Natural killer cell treated with Interleukin-12 subunit alpha and Interleukin-12 subunit beta and Interleukin-15 and Interleukin-18, amount 100 ng/mL, for 72 hours (primary cell): ENCODE measurements at places on chromosomes 3 and 15. TPM values are rescaled to one million over a fixed set of nuclear protein-coding genes. Genes with fewer than 3 reads are reported as not detected.

- no peak overlapping the region for H3K4me3 ChIP-seq
- no peak for DNase-seq
Observed at GRCh38 chr3:14453876-14454638, 51.7 kb downstream of the SLC6A6 start.

- no peak overlapping the region for H3K27ac ChIP-seq
- peak overlapping the region; percentile 83 for H3K4me3 ChIP-seq
- H3K4me1 ChIP-seq = peaks cover 13% of the 10 kb centered on the region
- H3K27me3 ChIP-seq = no peaks in the 10 kb centered on the region
Observed at GRCh38 chr3:183824761-183825455, 469 bp downstream of the MAP6D1 start.

DNA sequence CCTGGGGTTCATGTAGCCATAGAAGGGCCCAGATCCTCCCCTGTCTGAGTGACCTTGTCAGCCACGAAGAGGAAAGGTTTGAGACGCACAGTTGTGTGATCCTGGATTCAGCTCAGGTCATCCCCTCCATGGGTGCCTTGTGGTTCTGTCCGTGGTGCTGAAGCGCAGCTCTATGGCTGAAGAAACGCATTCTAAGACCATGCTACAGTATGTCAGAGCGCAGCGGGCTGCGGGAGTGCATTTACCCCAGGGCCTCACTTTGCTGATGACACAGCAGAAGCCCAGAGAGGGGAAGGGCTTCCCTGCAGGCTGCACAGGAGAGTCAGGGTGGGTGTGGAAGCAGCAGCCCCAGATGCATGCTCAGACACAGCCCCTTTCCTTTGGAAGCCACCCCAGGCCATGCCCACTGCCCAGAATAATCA, 68.8 kb upstream of the IQSEC1 start:
- no peak overlapping the region for H3K4me3 ChIP-seq
- no peak for DNase-seq
- H3K4me1 ChIP-seq = peaks cover 2% of the 10 kb centered on the region

DNA sequence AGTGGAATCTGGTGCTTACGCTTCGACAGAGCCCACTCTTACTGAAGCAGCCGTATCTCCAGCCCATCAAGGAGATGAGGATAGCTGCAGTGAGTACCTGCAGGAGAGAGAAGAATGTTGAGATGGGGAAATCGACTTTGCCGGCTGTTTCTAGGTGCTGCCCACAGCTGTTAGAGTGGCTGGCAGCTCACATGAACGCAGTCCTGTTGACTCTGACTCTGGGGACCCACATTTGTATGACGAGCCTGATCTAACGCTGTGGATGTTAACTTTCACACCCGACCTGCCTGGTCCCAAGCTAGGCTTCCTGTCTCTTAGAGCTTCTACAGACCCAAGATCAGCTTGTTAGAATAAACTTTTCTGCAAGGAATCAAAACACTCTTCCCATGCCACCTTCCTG, 8.9 kb upstream of the DYNLT2B start:
- H3K36me3 ChIP-seq = no peaks in the 10 kb centered on the region
- H3K4me3 ChIP-seq = no peak overlapping the region
- H3K27ac ChIP-seq = no peak overlapping the region
- H3K27me3 ChIP-seq = no peaks in the 10 kb centered on the region

GRCh38 chr3:8536096-8537056, 34.8 kb downstream of the LMCD1 start:
- no peak for DNase-seq
- H3K36me3 ChIP-seq = no peaks in the 10 kb centered on the region
- H3K4me1 ChIP-seq = no peaks in the 10 kb centered on the region
- no peak overlapping the region for H3K27ac ChIP-seq
- H3K27me3 ChIP-seq = peaks cover 6% of the 10 kb centered on the region
- no peak overlapping the region for H3K4me3 ChIP-seq

GRCh38 chr3:145942052-145942451, 218.9 kb downstream of the PLOD2 start:
- no peak overlapping the region for H3K4me3 ChIP-seq

DNA sequence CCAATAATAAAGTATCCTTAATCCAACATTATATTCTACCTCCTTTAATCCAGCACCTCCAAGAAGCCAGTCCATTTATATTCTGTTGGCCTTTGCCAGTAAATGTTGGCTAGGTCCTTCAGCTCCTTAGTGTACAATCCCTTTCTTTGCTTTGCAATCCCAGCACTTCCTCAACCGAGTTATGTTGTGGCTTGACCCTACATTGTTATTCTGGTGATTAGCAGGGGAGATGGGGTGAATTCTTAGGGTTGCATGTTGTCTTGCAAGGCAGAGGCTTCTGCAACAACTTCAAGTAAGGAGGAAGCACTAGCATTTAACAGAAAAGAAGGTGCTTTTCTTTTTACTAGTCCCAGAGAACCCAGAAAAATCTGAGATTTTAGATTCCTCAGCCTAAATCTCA, 127.2 kb downstream of the CD47 start:
- H3K4me1 ChIP-seq = peaks cover 13% of the 10 kb centered on the region
- no peaks in the 10 kb centered on the region for H3K27me3 ChIP-seq
- DNase-seq = no peak
- H3K36me3 ChIP-seq = no peaks in the 10 kb centered on the region

DNA sequence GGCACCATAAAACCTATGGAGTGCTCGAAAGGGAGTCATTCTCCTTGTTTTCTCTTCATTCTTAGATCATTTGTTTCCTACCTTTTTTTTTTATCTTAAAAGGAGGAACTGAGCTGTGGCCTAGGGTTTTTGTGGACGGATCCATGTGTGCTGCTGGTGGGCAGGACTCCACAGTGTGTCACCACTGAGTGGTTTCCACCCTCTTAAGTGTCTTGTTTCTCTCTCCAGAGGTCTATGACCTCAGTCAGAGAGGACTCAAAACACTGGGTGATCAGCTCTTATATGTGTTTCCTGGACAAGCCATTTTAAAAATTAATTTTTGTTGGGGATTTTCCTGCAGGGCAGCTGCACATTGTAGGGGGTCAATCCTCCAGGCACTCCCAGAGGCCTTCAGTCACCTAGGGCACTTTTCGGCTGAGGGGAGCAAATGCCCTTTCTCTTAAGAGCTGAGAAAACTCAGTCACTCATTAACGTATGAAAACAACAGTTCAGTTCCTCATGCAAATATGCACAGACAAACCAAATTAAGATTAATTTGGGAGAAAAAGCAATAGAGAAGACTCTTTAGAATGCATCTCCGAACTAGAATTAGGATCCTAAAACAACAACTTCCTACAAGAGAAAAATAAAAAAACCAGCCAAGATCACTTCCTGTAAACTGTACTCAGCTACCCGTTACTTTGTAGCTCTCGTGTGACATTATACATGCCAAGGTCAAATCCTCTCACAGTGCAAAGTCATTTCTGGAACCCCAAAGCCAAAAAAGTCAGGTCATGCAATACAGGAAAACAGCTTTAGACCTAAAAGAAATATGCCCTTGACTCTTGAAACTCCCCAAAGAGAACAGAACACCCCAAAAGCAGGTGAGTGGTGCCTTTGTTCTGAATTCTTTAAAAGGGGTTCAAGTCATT, 27.6 kb upstream of the FAM3D start:
- no peak overlapping the region for H3K27ac ChIP-seq
- no peak overlapping the region for H3K4me3 ChIP-seq
- no peaks in the 10 kb centered on the region for H3K4me1 ChIP-seq
- H3K36me3 ChIP-seq = no peaks in the 10 kb centered on the region
- H3K27me3 ChIP-seq = peaks cover 10% of the 10 kb centered on the region

- no peak overlapping the region for H3K27ac ChIP-seq
- H3K4me3 ChIP-seq = no peak overlapping the region
- DNase-seq = no peak
- H3K36me3 ChIP-seq = no peaks in the 10 kb centered on the region
- H3K4me1 ChIP-seq = no peaks in the 10 kb centered on the region
- H3K27me3 ChIP-seq = peaks cover 33% of the 10 kb centered on the region
Observed at GRCh38 chr15:38853608-38854007, 289.0 kb upstream of the RASGRP1 start.

GRCh38 chr3:162938083-162938482, 1441.5 kb downstream of the OTOL1 start:
- no peak overlapping the region for H3K4me3 ChIP-seq
- DNase-seq = no peak
- peaks cover 11% of the 10 kb centered on the region for H3K36me3 ChIP-seq
- no peaks in the 10 kb centered on the region for H3K4me1 ChIP-seq
- no peaks in the 10 kb centered on the region for H3K27me3 ChIP-seq

DNA sequence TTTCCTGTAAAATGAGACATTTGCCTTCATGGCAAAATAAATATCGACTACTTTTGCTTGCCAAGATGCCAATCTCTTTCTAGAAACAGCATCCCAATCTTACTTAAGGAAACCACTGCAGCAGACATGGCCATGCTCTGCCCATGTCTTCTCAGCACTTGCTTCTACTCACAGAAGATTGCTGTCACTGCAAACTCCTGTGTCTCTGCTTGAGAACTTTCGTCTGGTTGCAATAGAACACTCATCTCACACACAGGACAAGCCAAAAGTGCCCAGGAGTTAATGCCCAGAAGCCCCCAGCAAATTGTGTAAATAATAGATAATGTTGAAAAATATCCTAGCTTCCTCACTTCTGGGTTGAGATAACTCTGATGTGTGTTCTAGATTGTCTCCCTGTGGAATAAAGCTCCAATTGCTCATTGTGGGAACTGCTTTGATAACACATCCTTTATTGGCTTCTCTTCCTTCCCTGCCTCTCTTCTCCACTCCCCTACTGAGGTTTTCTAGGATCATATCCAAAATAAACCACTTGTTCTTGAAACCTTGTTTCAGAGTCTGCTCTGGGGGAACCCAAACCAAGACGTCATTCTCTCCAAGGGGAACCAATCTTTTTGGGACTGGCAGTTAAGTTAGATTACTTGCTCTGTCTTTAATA, 156.3 kb upstream of the STRIT1 start:
- H3K36me3 ChIP-seq = no peaks in the 10 kb centered on the region
- H3K27ac ChIP-seq = no peak overlapping the region
- no peaks in the 10 kb centered on the region for H3K27me3 ChIP-seq
- no peak for DNase-seq

- no peaks in the 10 kb centered on the region for H3K27me3 ChIP-seq
- H3K36me3 ChIP-seq = no peaks in the 10 kb centered on the region
- H3K4me1 ChIP-seq = peaks cover 18% of the 10 kb centered on the region
- H3K27ac ChIP-seq = no peak overlapping the region
Observed at GRCh38 chr3:160451602-160452001, 2.0 kb upstream of the TRIM59 start.

- H3K36me3 ChIP-seq = no peaks in the 10 kb centered on the region
- no peak for DNase-seq
- no peak overlapping the region for H3K4me3 ChIP-seq
- H3K4me1 ChIP-seq = no peaks in the 10 kb centered on the region
- H3K27ac ChIP-seq = no peak overlapping the region
Observed at GRCh38 chr3:68271145-68271544, 616.7 kb upstream of the SUCLG2 start.

- no peak overlapping the region for H3K27ac ChIP-seq
- H3K4me1 ChIP-seq = peaks cover 4% of the 10 kb centered on the region
- no peaks in the 10 kb centered on the region for H3K27me3 ChIP-seq
- H3K4me3 ChIP-seq = no peak overlapping the region
Observed at GRCh38 chr3:17500618-17501017, 241.8 kb downstream of the TBC1D5 start.

GRCh38 chr3:189687475-189687874, 56.3 kb downstream of the TP63 start:
- H3K4me3 ChIP-seq = no peak overlapping the region
- H3K36me3 ChIP-seq = no peaks in the 10 kb centered on the region
- no peaks in the 10 kb centered on the region for H3K27me3 ChIP-seq
- H3K27ac ChIP-seq = no peak overlapping the region

DNA sequence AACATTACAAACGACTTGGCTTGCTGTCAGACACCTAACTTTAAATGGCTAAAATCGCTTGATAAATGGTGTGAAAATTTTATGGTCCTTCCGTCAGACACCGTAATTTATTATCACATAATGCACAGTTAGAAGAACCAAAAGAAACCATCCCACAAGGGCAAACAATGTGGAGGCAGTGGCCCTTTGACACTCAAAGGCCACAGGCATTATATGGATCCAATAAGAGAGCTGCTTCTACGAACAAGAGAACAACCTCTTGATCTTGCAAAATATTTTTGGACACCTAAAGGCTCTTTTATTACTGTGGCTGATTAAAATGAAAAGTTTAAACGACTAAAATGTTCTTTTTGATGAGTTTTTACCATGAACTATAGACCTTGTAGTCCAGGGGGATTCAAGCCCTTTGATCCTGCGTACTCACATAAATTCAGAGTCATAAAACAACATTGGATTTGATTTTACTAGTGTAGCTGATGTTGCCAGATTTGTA, 202.8 kb downstream of the FMN1 start:
- no peak overlapping the region for H3K27ac ChIP-seq
- no peaks in the 10 kb centered on the region for H3K4me1 ChIP-seq
- H3K36me3 ChIP-seq = no peaks in the 10 kb centered on the region
- DNase-seq = no peak

DNA sequence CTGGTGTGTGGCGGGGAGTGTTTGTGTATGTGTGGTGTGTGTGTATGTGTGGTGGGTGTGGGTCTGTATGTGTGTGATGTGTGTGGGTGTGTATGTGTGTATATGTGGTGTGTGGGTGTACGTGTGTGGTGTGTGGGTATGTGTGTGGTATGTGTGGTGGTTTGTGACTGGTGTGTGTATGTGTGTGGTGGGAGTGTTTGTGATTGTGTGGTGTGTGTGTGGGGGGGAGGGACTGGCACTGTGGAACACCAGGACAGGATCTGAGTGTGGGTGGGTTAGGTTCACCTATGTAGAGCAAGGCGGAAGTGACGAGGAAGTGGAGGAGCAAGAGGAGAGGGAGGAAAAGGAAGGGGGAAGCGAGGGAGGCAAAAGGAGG, 510.8 kb downstream of the SHQ1 start:
- peaks cover 2% of the 10 kb centered on the region for H3K4me1 ChIP-seq
- no peaks in the 10 kb centered on the region for H3K36me3 ChIP-seq
- no peak overlapping the region for H3K4me3 ChIP-seq
- no peak for DNase-seq
- no peak overlapping the region for H3K27ac ChIP-seq

GRCh38 chr15:80823120-80823519, 44.0 kb downstream of the CEMIP start:
- H3K27ac ChIP-seq = no peak overlapping the region
- H3K27me3 ChIP-seq = peaks cover 7% of the 10 kb centered on the region
- no peak overlapping the region for H3K4me3 ChIP-seq
- no peaks in the 10 kb centered on the region for H3K36me3 ChIP-seq

- H3K27me3 ChIP-seq = peaks cover 8% of the 10 kb centered on the region
- no peaks in the 10 kb centered on the region for H3K36me3 ChIP-seq
- H3K4me1 ChIP-seq = peaks cover 4% of the 10 kb centered on the region
- no peak for DNase-seq
Observed at GRCh38 chr3:150370122-150370602, 37.9 kb upstream of the TSC22D2 start.

GRCh38 chr3:14132120-14132519, 7.3 kb downstream of the TMEM43 start:
- no peak overlapping the region for H3K27ac ChIP-seq
- no peak overlapping the region for H3K4me3 ChIP-seq
- peak; percentile 13 for DNase-seq

GTPBP8 gene
- total RNA-seq = 41.5 TPM

ISG20 gene
- 21.8 TPM for total RNA-seq

BHLHE40 gene
- total RNA-seq = 579 TPM

TGM4 gene
- total RNA-seq = not detected

CPNE4 gene
- total RNA-seq = not detected

CYP11A1 gene
- total RNA-seq = not detected

VIPR1 gene
- total RNA-seq = not detected

GP5 gene
- 0.24 TPM for total RNA-seq

ALDH1A2 gene
- total RNA-seq = not detected

ALS2CL gene
- total RNA-seq = 0.11 TPM

COMMD2 gene
- 41.9 TPM for total RNA-seq

BCL2A1 gene
- total RNA-seq = 40.0 TPM

NEK10 gene
- total RNA-seq = 4.0 TPM

CACNA1D gene
- 1.2 TPM for total RNA-seq

FILIP1L gene
- 0.19 TPM for total RNA-seq

CHL1 gene
- not detected for total RNA-seq

CLDN11 gene
- total RNA-seq = 0.53 TPM

DUOXA2 gene
- 1.6 TPM for total RNA-seq
